ENCODE measurements at places on chromosomes 2 and 18.

- DNase-seq = peak; percentile 62
Observed at GRCh38 chr18:28903306-28903705, 726.4 kb upstream of the CDH2 start.

GRCh38 chr18:5419030-5419429 lies 123.5 kb upstream of the ZBTB14 start:
- DNase-seq = no peak

DNA sequence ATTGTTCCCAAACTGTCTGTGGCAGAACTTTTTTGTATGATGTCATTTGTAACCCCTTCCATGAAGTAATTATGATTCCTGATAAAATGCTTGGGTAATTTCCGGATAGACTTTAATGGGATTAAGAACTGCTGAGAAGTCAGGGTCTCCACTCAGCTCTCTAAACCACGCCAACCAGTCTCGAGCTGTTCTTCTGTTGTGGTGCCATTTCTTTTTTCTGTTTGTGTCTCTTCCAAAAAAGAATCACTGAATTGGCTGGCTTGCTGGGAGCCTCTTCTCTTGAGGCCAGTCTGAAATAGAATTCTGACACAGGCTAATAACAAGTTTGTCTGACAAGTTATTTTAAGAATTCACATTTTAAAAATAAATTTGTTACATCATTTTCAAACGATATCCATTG lies 198.9 kb downstream of the BCL2 start:
- no peak for DNase-seq

GRCh38 chr2:207533461-207534008 lies 3.8 kb downstream of the CREB1 start:
- no peak for DNase-seq

DNA sequence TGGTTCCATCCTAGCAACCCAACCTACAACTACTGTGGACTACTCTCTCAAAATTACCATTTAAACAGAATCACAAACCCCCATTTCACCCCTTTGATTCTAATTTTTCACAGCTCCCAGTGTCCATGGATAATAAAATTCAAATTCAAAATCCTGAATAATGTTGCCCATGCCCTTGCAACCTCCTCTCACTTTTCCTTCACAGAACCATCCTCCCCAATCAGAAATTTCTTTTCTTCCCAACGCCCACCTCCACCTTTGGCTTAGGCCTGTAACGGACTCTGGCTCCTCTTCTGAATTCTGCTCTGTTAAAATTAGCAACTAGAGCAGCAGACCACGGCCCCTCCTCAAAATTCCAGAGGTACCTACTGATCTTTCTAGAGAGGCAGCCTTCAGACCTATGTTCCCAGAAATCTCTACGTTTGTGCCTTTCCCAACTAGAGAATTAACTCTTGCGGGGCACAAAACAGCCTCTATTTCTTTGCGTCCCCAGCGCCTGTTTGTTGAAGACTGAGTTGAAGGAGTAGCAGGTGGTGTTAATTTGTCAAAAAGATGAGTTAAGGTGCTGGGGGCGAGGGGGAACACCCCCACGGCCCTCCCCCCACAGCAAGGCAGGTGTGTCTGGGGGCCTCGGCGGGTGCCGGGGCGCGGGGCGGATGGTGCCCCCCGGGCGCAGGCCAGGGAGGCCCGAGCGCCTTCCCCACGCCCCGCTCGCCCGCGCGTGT lies 428 bp upstream of the MAP3K20 start:
- no peak for DNase-seq

Measured in fibroblast of upper back skin (primary cell).